ENCODE measurements at places on chromosomes 2 and 18.

DNA sequence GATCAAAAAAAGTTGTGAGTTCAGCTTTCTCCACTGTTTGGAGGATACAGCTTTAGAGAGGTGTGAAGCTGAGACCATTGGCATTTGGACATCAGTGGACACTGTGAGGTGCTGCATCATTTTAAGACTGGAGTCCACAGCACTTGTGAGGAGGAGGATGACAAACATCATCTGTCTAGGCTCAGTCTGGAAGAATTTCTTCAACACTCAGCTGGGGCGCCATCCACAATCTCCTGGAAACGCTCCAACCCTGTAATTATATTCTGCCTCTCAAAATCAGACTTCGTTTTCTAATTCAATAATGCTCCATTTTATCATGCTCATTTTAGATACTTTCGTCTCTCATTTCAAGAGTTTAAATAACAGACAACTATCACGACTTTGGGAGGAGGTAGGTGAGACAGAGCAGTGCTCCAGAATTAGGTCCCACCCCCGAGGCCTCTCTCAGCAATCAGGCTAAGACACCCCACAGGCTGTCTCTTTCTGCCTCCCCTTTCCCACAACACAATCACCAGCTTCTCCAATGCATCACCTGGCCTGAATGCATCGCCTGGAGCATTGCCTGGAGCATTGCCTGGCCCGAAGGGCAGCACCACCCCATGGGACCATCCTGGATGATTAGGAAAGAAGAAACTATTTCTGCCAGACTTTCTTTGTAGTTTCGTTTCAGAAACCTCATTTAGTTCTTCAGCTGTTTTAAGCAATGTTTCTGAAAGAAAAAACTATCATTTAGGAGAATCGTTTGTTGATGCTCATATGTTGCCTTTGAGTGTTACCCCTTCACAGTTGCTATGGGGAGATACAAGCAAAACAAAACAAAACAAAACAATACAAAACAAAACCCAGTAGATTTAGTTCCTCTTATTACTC lies 37.0 kb upstream of the DPP10 start:
- DNase-seq, result no peak

GRCh38 chr2:125591954-125592353 lies 1064.0 kb upstream of the GYPC start:
- DNase-seq, result no peak

- DNase-seq, result no peak
Measured at GRCh38 chr2:166173263-166173662, 45.4 kb upstream of the SCN1A start.

- no peak for DNase-seq
Measured at GRCh38 chr18:57784034-57784800, 18.9 kb downstream of the ATP8B1 start.

- DNase-seq, result no peak
Measured at GRCh38 chr2:62300925-62301324, 105.0 kb downstream of the B3GNT2 start.

DNA sequence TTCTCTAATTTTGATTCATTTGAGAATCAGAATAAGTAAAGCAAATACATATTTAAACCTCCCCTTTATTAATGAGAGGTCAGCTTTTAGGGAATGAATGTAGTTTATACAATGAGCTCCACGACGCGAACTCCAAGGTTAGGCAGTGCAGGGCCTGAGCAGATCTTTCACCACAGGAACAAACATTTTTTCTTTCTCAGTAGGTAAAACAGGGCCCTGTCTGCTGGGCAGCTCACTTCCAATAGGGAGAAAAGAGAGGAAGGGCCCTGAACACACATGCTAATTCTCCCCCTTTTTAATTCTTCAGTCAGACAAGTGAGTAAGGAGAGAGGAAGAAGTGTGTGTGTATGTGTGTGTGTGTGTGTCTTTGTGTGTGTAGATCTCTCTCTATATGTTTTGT lies 682.4 kb upstream of the TMEFF2 start:
- DNase-seq, result no peak

GRCh38 chr2:134216152-134216829 lies 37.6 kb upstream of the MGAT5 start:
- no peak for DNase-seq

DNA sequence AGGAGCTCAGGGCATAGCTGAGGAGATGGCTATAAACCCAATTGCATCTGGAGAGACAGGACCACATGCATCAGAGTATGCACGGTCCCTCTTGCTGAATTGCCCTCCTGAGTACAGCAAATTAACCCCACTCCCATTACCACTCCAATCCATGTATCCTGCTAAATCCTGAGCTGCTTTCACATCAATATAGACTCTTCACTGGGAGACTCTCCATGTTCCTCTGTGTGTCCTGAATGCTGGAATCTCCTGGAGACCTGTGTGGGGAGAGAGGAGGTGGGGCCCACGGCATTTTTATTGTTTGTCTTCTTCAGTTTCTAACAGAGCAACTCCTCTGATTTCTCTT lies 41.6 kb downstream of the THNSL2 start:
- DNase-seq, result no peak

GRCh38 chr2:36597003-36597531 lies 901 bp downstream of the FEZ2 start:
- no peak for DNase-seq

DNA sequence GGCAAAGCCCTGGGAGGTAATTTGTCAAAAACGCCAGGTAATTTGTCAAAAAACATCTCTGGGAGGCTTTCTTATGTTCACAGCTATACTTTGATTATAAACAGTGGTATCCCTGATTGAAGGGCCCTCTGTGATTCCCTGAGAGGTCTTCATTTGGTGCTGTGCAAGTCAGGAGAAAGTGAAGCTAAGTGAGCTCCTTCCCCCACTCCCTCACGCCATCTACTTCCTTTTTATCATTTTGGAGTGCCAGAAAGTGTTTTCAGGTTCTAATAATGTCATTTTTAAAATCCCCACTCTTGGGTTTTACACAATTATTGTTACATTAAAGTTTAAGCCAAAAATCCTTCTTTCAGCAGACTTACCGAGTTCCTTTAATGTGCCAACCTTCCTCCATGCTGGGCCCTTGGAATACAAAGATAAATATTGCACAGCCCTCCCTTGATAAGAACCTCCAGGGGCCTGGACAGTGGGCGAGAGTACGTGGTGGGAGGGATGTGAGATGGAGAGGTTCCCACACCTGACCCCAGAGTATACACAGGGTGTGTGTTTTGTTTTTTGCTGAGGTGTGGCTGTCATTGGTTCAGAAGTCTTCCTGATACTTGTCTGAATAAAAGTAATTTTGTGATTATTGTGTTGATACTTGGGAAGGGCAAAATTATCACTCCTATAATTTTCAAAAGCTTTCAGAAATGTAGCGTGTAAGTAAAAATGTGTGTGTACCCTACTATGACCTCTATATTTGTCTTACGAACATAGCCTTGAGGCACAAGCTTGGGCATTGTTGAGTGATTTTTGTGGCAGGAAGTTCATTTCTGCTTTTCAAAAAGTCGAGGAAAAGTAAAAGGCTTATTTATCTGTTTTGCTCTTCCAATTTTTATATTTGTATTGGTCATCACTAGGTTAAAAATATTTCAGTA lies 8.2 kb downstream of the MAPRE2 start:
- no peak for DNase-seq

- no peak for DNase-seq
Measured at GRCh38 chr2:9380702-9381628, 42.4 kb downstream of the ITGB1BP1 start.

DNA sequence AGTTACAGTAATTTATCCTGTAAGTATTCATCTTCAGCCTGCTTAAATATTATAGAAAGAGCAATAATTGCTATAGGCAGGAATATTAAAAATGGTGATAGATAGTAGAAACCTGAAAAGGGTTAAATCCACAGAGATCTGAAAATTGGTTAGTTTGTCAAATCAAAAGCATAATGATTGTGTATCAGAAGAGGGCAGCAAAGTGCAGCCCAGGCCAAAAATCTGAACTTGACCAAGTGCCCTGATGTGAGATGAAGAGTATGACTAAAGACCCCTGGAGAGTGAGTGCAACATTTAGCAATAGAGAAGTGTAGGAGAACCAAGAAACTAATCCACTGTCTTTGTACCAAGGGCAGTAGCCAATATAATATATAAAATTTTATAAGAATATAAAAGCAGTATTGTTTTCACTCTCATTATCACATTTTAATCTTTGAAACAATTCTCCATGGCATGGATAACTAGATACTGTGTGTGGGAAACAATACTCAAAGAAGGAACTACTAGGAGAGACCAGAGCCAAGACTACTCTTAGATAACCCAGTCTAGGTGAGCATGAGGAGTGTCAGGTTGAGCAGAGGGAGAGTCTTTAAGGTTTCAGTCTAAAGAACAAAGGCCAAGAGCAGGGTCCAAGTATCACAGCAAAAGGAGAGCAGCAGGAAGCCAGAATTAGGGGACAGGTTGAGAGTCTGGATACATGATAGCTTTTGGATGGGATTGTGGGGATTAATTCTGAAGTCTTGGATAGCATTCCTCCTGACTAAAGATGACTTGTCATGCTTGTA lies 148.7 kb downstream of the CALCRL start:
- DNase-seq, result no peak

DNA sequence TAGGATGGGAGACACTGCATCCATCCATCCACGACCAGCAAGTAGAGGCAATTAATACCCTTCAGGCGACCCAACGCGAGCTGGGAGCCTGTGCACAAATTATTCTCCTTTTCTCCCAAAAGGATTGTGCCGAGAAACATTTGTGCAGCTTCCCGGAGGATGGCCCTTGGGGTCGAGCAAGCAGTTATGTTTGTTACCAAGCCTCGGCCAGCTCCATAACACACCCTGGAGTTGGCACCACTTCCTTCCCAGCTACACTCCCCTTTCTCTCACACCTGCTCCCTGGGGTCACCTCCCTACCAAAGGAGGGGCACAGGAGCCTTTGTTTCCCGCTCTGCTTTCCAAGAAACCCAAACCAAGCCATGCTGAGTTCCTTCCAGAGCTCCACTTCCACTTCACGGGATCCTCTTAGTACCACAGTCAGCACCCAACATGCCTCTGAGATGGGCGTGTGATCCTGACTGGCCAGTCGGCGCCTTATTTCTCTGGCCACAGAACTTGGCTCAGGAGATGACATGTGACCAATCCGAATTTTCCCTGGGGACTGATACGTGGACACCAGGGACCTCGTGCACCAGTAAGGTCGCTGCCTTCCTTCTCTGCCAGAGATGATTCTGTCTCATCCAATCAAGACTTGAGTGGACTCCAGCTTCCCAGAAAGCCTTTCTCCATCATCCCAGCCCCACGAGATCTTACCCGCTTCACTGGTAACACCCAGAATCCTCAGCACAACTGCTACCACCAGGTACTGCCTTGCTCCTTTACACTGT lies 28.5 kb downstream of the GPR55 start:
- DNase-seq, result no peak

DNA sequence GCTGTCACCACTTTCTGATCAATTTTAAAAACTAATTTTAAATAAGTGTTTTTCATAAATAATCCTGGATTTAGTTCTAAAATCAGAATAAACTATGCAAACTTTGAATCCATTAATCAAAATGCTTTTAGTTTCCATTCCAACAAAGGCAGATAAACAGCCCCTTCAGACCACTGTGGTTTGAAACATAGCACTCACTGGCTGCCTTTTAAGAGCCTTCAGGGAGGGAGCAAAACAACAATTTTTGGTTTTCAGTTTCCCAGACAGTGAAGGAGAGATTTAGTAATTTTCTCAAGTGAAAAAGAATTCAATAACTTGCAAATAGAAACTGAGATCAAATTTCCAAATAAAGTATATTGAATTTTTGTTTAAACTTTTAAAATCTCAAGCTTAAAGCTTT lies 46.1 kb downstream of the CDK15 start:
- no peak for DNase-seq

- DNase-seq, result no peak
Measured at GRCh38 chr2:56680971-56681631, 497.3 kb downstream of the CCDC85A start.

DNA sequence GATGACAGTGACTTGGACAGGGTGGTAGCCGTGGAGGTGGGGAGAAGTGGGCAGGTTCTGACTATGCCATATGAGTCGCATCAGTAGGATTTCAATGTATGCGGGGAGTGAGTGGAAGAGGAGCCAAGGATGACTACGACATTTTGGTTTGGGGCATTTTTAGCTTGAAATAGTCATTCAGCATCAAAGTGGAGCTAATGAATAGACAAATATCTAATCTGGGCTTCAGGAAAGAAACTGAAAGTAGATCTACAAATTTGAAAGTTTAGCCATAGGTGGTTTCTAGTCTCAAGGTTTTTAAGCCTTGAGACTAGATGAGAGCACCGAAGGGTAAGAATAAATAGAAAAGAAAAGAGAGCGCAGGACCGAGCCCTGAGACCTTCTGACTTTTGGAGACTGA lies 58.3 kb downstream of the FEZ2 start:
- DNase-seq, result no peak
